Coronary artery (tissue), 2 donors: ENCODE measurements at places on chromosomes 4 and X.

- DNase-seq, result no peak
These were observed 64.1 kb downstream of the QDPR start for GRCh38 chr4:17447675-17448298.

DNA sequence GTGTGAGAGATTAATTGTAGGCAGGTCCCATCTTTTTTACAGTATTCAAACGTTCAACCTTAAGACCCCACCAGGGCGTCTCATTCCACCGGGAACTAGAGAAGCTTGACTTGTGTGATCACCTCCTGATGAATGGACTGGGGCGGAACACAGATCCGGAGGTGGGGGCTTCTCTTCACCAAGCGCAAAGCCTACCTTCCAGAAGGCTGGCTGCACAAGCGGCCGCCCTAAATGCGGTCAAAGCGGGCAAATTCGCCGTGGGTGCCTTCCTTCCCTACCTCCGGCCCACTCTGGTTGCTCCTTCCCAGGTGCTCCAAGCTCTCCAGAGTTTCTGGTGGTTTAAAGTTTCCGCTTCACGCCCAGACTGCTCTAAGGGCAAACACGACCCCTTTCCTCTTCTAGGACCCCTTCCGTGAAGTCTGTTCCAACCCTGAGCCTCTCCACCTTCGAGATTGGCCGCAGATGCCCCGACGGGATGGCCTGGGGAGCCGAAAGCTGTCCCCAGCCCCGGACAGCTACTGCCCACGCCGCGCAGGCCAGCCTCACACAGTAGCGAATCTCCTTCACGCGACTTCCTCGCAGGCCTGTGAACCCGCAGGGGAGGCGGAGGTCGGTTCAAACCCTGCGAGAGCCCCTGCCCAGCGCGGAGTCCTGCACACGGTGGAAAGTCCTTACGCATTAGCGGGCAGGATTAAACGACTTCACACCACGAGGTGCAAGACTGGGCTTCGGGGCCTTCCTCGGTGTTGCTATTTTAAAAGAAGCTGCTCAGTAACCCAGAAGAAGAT is 1.6 kb upstream of the WWC2 start:
- no peak for DNase-seq

GRCh38 chr4:133968174-133968573 is 233.4 kb downstream of the PABPC4L start:
- no peak for DNase-seq

DNA sequence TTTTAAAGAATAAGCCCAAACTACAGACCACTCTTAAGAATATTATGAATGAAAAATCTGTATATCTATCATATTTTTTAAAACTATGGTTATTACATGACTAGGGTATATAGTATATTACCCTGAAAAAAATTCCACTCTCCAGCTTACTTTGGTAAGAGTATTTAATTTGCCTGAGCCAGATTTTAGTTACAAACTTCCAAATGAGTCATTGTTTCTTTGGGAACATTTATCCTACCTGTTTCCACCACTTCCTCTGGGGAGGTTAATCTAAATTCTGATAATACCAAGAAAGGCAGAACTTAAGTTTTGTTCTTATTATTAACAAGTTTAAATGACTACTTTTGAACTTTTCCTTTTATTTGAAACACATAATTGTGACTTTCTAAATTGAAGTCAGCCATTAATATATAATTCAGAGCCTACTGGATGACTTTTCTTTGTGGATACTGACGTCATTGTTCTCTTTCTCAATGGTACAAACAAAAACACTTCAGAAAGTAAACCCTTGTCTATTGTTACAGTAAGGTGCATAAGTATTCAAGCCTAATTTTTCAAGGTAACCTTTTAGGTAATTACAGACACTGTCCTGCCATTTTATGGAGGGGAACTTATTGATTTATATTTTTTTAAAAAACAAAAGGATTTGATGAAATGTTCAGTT is 135.6 kb upstream of the TLL1 start:
- no peak for DNase-seq

GRCh38 chrX:132488180-132488705 is 595 bp downstream of the MBNL3 start:
- DNase-seq, result no peak

GRCh38 chrX:130704053-130705038 is 198.7 kb downstream of the ENOX2 start:
- DNase-seq, result no peak

- DNase-seq, result no peak
These were observed 49.7 kb upstream of the DHRSX start for GRCh38 chrX:2550328-2551020.

DNA sequence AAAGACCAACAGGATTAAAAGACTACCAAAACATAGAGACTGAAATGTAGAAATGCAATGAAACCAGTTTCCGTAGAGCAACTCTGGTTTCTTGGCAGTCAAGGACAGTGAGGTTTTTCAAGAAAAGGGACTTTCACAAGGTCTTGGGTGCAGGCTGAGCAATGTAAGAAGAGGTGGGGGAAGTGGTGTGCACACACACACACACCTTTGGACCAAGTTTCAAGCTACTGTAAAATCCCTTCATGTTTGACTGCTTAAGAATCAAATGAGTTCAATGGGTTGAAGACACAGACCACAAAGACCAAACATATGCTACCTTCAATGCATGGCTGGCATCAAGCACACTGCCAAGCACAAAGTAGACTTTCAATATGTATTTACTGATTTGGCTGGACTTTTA is 17.8 kb upstream of the MCF2 start:
- no peak for DNase-seq

DNA sequence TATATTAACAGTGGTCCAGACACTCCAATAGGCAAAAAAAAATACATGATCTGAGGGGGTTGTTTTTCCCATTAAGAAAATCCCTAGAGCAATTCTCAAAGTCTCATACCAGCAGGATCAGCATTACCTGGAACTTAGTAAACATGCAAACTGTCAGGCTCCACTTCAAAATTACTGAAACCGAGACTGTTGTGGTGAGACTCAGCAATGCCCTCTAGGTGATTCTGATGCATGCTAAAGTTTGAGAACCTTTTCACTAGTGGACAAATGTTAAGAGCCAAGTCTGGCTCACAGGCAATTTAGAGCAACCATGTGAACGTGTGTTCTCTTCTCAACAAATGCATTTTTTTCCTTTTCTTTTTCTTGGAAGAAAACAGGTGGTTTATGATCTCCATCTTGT is 30.2 kb downstream of the NEK1 start:
- no peak for DNase-seq

DNA sequence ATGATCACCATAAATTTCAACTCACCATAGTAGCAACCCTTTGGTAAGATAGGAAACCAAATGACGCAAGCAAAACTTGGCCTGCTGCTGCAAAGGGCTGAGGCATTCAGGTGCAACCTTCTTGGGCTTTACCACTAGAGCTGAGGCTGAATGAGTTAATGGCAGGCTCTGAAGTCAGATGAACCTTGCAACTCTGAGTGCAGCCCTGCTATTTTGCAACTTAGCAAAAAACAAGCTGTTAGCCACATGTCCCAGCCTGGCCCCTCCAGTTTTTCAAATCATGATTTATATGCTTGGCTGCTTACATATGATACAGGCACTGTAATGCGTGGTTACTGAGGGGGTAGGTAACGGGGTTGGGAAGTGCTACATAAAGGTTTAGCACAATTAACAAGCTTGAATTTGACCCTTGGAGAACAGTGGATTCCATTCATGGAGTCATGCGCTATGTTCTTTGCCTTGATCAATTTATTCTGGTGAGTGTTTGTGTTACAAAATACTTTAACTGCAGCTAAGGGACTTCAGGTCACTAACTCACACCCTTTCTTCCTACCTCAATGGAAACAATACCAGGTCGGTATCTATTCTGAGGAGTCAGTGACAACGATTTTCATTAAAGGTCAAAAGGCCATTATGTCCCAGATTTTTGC is 80.5 kb upstream of the PPARGC1A start:
- no peak for DNase-seq

- no peak for DNase-seq
These were observed 192.1 kb downstream of the SPRY1 start for GRCh38 chr4:123588631-123589241.

- DNase-seq, result no peak
These were observed 839 bp downstream of the QDPR start for GRCh38 chr4:17511051-17511450.

- DNase-seq, result no peak
These were observed 173.5 kb upstream of the C1QTNF7 start for GRCh38 chr4:15254236-15254880.
